ENCODE measurements at places on chromosomes 3 and 15.

DNA sequence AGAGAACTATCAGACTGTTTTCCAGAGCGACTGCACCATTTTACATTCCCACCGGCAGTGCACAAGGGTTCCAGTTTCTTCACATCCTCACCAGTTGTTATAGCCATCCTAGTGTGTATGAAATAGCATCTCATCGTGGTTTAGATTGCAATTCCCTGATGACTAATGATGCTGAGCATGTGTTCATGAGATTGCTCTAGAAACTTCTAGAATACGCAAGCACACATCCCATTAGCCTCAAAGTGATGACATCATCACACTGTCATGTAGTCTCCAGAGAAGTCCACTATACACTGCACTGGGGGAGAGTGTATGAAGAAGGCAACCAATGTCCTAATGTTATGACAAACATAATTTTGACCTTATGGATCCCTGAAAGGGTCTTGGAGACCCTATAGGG lies 30.1 kb downstream of the FBLN2 start:
- no peak for DNase-seq

GRCh38 chr3:33057320-33058298 lies 39.3 kb downstream of the GLB1 start:
- DNase-seq, result no peak

GRCh38 chr3:194399166-194399565 lies at the start of gene GP5:
TSS of gene GP5 (minus strand) at chr3:194399266. CDS start at chr3:194398282, 984 bp downstream.
- no peak for DNase-seq

- DNase-seq, result no peak
Measured at GRCh38 chr3:32759342-32759741, 58.5 kb upstream of the TRIM71 start.

- no peak for DNase-seq
Measured at GRCh38 chr3:75001330-75001729, 386.9 kb upstream of the CNTN3 start.

DNA sequence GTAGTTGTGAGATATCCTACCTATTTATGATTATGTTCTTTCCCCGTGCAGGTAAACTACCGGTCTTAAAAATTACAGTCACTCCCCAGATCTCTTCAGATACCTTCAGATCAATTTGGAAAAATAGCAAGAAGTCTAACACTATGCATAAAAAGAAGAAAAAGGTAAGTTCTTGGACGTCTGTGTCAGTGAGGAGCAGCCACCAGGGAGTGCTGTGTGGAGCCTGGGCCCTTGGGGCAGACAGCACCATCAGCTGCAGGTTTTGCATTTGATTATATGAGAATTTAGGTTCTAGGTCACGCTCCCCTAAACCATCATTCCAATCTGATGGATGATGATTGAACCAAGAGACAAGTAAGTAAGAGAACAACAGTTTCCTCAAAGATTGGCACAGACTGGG lies 8.9 kb upstream of the RNF7 start:
- no peak for DNase-seq

- DNase-seq, result no peak
Measured at GRCh38 chr3:170424879-170425278, 6.2 kb downstream of the CLDN11 start.

- DNase-seq, result no peak
Measured at GRCh38 chr3:178048768-178049167, 487.5 kb upstream of the KCNMB2 start.

DNA sequence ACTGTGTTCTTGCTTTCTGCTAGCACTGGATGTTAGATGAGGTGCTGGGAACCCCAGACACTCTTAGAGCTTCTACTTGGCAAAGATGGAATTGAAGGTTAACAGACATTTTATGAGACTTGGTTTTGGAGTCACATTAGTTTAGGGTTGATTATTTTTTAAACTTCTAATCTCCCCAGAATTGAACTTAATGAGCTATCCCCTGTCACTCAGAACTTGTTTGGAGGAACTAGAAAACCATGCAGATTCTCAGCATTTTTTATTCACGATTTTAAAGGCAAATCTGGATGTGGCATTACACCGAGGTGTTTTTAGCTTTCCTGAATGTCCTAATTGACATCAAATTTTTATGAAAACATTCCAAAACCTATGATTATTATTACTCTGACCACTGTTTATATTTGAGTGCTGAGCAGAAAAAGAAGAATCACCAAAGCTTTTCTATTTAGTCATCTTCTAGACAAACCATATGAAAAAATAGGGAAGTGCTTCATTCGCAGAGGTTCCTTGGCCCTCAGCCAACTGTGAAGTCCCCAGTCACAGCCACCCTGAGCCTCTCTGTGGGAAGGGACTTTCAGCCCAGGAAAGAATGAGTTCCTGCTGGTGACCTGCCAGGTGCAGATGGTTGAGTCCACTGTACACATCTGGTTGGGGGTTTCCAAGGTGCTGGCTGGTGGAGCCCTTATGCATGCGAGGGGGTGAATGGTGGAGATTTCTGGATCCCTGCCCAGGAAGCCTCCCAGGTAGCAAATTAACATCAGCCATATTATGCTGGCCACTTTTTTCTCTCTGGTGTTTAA lies 196.0 kb upstream of the TOPAZ1 start:
- no peak for DNase-seq

- DNase-seq, result no peak
Measured at GRCh38 chr3:100603469-100603868, 5.9 kb upstream of the ADGRG7 start.

- no peak for DNase-seq
Measured at GRCh38 chr3:31224936-31225335, 307.8 kb upstream of the STT3B start.

Data from stimulated activated CD4-positive, alpha-beta T cell treated with anti-CD3 and anti-CD28 coated beads, Interleukin-15, amount 100 ng/mL, for 48 hours (primary cell).